ENCODE measurements at places on chromosomes 16 and 17. TPM values are rescaled to one million over a fixed set of nuclear protein-coding genes. Genes with fewer than 3 reads are reported as not detected.

DNA sequence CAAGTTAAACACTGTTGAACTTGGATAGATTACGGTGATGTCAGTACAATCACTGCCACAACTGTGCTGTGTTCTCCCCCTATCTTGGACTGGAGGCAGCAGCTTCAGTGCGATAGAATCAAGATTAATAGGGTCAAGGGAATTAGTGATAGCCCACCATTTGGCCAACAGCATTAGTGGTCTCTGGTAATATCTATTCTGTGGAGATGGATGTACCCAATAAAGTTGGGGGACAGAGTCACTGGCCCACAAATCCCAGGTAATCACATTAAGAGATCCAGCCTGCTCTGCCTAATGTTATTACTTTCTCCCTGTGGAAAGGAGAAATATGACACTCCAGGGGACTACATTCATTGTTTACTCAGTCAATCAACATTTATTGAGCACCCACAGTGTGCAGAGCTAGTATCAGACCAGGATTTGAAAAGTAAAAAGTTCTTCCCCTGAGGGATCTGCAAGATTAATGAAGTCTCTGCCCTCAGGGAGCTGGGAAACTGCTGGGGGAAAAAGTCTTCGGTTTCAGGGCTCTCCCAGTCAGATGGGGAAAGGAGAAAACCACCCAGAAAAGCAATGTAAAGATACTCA, 23.6 kb upstream of the ATP5MC1 start:
- peaks cover 6% of the 10 kb centered on the region for H3K27me3 ChIP-seq
- H3K36me3 ChIP-seq: peaks cover 8% of the 10 kb centered on the region
- DNase-seq: no peak
- no peak overlapping the region for H3K4me3 ChIP-seq
- peaks cover 18% of the 10 kb centered on the region for H3K4me1 ChIP-seq
- H3K27ac ChIP-seq: no peak overlapping the region

- peaks cover 11% of the 10 kb centered on the region for H3K27me3 ChIP-seq
- DNase-seq: no peak
- no peak overlapping the region for H3K27ac ChIP-seq
- peaks cover 11% of the 10 kb centered on the region for H3K4me1 ChIP-seq
- H3K36me3 ChIP-seq: peaks cover 5% of the 10 kb centered on the region
These were observed 2.5 kb downstream of the ITGA3 start for GRCh38 chr17:50058296-50058953.

GRCh38 chr17:55272711-55273578, 8.2 kb downstream of the HLF start:
- no peak overlapping the region for H3K27ac ChIP-seq
- no peak for DNase-seq
- peaks cover 6% of the 10 kb centered on the region for H3K27me3 ChIP-seq

WSCD1 gene
- 43.9 TPM for total RNA-seq

- no peak overlapping the region for H3K27ac ChIP-seq
- peaks cover 12% of the 10 kb centered on the region for H3K27me3 ChIP-seq
- H3K36me3 ChIP-seq: peaks cover 9% of the 10 kb centered on the region
- H3K4me3 ChIP-seq: peak overlapping the region; percentile 31
- peaks cover 23% of the 10 kb centered on the region for H3K4me1 ChIP-seq
These were observed 424 bp downstream of the C17orf100 start for GRCh38 chr17:6651919-6652452.

All from endothelial cell (in vitro differentiated cells).